LNCaP clone FGC (cell line): ENCODE measurements at places on chromosomes 3 and 15.

- DNase-seq, result peak; percentile 18
Observed at GRCh38 chr3:12947504-12948369, 106.4 kb upstream of the RPL32 start.

DNA sequence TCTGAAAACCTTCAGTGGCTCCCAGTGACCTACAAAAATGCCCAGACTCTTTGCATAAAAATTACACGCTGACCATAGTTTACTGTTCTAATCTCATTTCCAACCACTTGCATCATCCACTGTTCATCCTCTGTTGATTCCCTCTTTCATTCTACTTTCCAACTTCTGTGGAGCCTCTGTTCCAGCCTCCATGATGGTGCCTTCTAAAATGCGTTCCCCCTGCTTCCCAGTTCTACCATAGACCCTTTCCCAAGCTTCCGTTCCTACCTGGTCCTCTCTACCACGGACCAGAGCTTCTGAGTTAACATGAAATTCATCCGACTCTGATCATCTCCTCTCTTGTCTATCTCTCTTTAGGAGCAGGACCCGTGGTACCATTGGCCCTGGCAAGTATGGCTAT lies 127.0 kb downstream of the THSD4 start:
- DNase-seq, result no peak

DNA sequence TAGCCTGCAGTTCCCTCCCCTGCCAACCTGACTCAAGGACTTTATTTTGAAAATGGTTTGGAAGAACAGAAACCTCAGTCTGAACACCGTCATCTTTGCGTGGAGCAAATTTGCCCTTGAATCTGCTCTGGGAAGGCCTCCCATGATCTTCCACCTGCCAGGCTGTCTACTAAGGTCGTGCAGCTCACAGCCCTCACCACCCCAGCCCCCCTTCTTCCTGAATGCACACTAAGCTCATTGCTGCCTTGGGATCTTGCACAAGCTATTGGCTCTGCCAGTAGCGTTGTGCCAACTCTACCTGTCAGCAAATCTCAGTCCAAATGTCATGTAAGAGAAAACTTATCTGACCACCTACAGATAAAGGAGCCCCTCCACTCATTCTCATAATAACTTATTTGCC lies 141.5 kb downstream of the USP13 start:
- no peak for DNase-seq

GRCh38 chr15:49741712-49742111 lies 120.9 kb downstream of the DTWD1 start:
- no peak for DNase-seq

- no peak for DNase-seq
Observed at GRCh38 chr15:62553911-62554563, 389.0 kb upstream of the C2CD4B start.

DNA sequence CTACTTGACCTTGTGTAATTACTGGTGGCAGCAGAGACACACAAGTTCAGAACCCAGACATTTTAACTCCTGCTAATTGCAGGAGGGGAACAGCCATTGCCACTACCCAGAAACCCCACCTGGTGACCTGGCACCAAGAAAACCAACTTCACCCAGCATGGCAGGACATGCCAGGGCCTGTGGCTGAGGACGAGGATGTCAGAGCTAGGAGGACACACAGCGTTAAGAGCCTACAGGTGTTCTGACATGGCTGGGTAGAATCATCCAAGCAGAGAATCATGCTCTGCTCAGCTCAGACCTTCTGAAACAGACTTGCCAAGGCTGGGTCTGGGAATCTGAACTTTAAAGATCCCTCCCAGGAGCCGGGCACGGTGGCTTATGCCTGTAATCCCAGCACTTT lies 11.7 kb upstream of the SPATA12 start:
- DNase-seq, result no peak

GRCh38 chr3:123802007-123802625 lies 82.0 kb downstream of the MYLK start:
- DNase-seq, result no peak

DNA sequence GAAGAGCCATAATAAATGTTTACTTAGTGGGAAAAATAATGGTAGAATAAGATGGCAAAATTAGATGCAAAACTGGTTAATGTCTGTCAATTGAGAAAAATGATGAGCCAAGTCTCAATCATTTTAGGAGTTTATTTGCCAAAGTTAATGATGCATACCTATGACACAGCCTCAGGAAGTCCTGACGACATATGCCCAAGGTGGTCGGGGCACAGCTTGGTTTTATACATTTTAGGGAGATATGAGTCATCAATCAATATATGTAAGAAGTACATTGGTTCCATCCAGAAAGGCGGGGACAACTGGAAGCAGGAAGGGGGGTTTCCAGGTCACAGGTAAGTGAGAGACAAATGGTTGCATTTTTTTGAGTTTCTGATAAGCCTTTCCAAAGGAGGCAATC lies 31.5 kb downstream of the CLEC3B start:
- no peak for DNase-seq

DNA sequence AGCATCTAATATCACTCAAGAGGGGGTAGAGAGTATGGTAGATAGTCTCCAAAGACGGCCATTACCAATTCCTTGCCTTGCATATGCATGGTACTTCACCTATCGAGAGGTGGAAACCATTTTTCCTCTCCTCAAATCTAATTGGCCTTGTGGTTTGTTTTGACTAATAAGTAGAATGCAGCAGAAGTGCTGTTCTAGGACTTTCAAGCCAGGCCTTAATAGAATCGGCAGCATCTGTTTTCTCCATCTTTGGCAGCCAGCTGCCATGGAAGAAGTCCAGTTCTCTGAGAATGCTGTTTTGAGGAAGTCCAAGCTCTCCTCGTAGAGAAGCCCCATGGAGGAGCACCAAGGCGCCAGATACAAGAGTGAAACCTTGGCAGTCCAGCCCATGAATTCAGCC lies 59.1 kb upstream of the RASGRP1 start:
- DNase-seq, result no peak

GRCh38 chr15:96146726-96147125 lies 183.8 kb upstream of the NR2F2 start:
- no peak for DNase-seq

DNA sequence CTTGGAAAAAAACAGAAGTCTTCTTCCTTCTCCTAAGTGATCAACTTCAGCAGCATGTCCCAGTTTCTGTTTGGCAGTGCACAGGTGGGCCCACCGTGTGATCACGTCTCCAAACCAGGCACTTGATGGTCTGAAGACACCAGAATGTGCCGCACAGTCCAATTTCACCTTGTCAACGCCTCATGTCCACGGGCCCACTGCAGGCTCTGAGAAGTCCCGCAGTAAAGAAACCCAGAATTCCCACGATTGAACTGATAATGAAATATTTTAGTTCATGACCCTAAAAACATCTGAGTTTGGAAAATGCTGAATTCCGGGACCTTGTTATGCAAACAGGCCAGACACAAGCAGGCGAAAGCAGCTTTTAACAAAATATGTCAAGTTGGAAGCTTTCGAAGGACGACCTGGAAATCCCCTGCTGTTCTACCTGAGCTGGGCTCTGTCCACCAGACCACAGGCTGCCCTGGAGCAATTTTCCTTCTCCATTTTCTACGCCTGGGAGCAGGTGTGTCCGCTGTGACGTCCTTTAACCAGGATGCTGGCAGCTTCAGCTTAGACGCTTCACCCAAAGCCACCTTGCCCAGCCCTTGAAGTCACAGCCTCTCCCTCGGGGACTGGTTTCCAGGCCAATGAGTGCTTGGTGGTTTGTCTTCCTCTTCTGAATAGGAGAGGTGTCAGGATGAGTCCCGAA lies 167.8 kb upstream of the IQSEC1 start:
- no peak for DNase-seq

DNA sequence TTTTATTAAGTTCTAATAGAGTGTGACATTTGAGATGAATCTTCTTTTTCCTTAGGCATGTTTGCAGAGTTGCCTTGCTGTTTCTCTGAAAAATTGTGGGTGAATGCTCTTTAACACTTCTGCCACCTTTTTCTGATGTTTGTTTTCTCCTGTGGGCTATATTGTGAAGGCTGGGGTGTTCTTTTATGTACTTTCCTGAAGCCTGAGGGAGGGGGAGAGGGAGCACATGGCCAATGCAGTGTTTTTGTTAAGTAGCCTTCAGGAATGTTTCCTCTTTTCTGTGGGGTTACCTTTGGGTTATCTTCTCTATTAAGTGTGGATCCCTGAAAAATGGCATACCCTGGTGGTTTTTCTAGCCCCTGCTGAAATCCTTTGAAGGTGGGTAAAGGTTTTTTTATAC lies 50.2 kb downstream of the CMC1 start:
- DNase-seq, result no peak

DNA sequence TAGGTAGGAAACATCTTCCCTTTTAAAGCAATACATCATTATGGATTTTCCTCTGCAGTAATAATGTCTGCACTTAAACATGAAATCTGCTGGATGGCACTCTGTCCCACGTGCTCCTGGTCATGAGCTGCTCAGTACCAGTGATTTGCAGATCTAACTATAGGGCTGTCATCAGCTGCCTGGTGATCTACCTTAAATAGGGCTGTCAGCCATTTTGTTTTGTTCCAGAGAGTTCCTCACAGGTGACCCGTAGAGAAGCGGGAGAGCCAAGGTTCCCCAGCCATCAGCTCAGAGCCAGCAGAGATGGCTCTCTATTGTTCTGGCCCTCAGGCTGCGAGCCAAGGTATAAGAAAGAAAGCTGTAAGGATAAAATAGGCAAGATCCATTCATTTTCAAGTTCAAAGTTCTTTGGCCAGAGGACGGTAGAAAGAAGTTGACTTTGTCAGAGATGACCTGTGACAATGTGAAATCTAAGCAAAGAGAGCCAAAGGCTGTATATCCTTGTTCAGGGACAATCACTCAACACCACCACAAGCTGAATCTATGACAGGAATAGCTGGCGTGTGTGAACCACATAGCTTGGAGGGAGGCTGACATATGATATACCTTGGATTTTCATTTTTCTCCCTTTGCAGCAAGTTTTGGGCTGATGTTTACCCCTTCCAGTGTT lies 156.5 kb downstream of the RYR3 start:
- no peak for DNase-seq

DNA sequence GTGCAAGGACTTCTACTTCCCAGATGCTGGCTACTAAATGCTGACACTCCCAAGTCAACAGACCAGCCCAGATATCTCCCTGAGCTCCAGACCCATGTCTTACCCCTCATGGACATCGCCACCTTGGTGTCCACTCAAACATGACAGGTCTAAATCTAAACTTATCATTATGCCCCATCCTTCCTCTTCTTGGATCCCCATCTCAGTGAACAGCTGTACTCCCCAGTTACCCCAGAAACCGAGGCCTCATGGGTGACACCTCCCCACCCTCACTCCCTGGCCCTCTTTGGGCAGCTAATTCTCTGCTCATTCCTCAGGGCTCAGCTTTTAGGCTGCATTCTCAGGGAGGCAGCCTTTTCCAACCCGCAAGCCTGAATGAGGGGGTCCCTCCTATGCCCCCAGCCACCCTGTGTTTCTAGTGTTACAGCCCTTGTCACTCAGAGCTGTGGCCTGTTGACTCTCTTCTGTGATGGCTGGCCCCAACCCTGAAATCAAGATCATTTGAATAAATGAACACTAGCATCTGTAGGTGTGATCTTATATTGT lies 5.4 kb downstream of the EHD4 start:
- DNase-seq, result no peak

GRCh38 chr3:190013943-190014924 lies 106.5 kb downstream of the P3H2 start:
- no peak for DNase-seq

DNA sequence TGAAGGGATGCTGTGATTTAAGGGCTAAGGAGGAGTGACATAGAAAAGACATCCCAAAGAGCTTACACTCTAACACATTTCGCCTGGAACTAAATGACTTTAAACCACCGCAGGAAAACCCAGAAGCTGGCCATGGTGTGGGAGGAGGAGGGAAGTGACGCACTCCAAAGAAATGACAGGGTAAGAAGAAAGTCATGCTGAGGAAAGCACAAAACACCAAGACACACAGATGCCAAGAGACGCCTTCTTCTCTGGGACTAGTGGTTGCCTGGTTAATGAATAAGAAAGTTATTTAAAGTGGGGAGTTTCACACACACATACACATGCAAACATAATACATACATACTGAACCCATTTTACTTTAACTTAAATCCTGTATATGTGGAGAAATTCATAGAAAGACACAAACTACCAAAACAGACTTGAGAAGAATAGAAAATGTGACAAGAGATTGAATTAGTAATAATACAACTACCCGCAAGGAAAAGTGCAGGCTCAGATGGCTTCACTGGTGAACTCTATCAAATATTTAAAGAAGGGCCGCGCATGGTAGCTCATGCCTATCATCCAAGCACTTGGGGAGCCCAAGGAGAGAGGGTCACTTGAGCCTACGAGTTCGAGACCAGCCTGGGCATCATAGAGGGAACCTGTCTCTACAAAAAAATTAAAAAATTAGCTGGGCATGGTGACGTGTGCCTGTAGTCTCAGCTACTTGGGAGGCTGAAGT lies 125.5 kb downstream of the NSMCE3 start:
- no peak for DNase-seq

GRCh38 chr3:156910022-156910421 lies 83.9 kb downstream of the LEKR1 start:
- no peak for DNase-seq

DNA sequence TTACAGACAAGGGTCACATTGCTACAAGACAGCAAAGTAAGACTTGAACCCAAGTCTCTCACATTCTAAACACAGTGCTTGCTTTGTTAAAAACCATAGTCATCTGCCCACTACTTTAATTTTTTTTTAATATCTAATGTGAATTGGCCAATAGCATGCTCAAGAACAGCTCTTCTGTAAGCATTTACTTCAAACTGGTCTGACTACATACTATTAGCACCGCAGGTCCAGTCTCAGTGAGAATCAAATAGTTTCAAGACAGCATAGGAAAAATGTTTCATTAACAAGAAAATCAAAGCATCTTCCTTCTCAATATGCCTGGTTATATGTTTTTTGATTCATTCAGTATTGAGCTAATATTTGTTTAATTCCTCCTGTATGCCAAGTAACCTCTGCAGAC lies 419.9 kb downstream of the ERC2 start:
- DNase-seq, result no peak

GRCh38 chr15:65751431-65751830 lies 40.7 kb downstream of the DENND4A start:
- DNase-seq, result no peak

GRCh38 chr15:85742186-85742821 lies 52.4 kb downstream of the KLHL25 start:
- DNase-seq, result no peak

DNA sequence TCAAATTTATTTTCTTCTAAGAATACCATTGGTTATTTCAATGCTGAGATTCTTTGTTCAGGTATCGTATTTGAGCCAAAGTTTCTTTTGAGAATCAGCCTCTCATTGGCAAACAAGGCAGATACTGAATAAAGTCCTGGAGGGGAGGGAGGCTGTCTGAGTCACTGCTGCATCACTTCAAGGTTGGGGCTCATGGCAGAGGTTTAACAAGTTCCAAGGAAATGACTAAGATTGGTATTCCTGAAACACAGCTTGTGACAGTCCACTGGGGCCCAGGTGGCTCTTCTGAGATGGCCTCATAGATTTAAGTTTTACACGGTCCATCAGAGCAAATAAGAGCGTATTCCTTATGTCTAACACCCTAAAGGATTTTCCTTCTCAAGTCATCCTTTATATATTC lies 213.8 kb upstream of the STAC start:
- DNase-seq, result no peak
